ENCODE measurements at places on chromosomes 5 and 9. TPM values are rescaled to one million over a fixed set of nuclear protein-coding genes. Genes with fewer than 3 reads are reported as not detected.

EQTN gene
- total RNA-seq: not detected

TAF11L2 gene
- 5.3 TPM for total RNA-seq

ABHD17B gene
- total RNA-seq: 64.3 TPM

SPATA31A3 gene
- 2.2 TPM for total RNA-seq

BTNL3 gene
- total RNA-seq: not detected

MEIKIN gene
- not detected for total RNA-seq

RASGRF2 gene
- total RNA-seq: 2.9 TPM

GRCh38 chr5:100452126-100452525 is 83.0 kb upstream of the FAM174A start:
- no peak for DNase-seq

DNA sequence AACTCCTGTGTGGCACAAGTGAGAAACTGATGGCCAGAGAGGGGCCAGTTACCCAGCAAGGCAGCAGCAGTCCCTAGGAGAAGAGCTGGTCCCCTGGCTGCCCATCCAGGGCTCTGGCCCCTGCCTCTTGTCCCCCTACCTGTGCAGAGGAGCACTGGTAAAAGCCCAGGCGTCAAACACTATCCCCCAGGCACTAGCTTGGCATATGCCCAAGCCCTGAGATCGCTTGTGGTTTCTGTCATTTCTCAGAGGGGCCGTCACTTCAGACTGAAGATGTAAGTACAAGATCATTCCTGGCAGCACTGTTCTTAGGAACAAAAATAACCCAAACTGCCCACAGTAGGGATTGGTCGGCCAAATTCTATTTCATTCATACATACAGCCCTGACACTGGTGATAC is 53.9 kb downstream of the COL15A1 start:
- DNase-seq: peak; percentile 75

GRCh38 chr5:169881702-169882303 is 98.5 kb downstream of the INSYN2B start:
- DNase-seq: no peak

GRCh38 chr5:76021936-76022584 is 61.1 kb upstream of the SV2C start:
- DNase-seq: no peak

DNA sequence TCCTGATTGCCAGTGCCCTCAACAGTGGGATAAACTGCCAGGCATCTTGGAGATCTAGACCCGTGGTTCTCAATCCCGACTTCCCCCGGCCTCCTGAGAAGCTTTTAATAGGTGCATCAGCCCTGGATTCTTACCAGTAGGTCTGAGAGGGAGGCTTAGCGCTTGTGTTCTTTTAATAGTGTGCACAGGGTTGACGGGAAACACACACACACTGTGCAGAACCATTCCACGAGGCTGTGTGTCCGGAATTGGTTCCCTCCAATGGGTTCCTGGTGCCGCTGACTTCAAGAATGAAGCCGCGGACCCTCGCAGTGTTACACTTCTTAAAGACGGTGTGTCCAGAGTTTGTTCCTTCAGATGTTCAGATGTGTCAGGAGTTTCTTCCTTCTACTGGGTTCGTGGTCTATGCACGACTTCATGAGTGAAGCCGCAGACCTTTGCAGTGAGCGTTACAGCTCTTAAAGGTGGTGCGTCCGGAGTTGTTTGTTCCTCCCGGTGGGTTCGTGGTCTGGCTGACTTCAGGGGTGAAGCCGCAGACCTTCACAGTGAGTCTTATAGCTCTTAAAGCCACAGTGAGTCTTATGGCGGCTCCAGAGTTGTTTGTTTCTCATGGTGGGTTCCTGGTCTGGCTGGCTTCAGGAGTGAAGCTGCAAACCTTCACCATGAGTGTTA is 46.6 kb upstream of the PRSS3 start:
- no peak for DNase-seq

GRCh38 chr9:17875886-17876285 is 297.0 kb downstream of the SH3GL2 start:
- DNase-seq: no peak

- no peak for DNase-seq
Observed at GRCh38 chr5:171705036-171705435, 80.6 kb upstream of the SMIM23 start.

DNA sequence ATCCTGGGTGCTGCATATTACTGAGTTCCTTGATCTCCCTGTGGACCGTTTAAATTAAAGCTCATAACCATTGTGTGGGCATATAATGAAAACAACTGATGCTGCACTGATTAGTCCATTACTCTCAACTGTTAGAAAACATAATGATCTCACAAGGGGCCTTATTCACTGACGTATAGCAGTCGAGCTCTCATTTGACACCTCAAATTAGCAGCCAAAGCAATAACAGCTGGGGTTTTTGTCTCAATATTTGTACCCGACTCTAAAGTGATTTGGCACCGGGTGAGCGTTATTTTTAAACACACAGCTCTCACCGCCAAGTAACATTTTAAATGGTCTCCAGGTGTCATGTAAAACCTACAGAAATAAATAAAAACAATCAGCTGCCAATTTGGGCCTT is 252.2 kb upstream of the PANK3 start:
- no peak for DNase-seq

- peak; percentile 60 for DNase-seq
Observed at GRCh38 chr5:114305402-114306207, 56.3 kb upstream of the KCNN2 start.

DNA sequence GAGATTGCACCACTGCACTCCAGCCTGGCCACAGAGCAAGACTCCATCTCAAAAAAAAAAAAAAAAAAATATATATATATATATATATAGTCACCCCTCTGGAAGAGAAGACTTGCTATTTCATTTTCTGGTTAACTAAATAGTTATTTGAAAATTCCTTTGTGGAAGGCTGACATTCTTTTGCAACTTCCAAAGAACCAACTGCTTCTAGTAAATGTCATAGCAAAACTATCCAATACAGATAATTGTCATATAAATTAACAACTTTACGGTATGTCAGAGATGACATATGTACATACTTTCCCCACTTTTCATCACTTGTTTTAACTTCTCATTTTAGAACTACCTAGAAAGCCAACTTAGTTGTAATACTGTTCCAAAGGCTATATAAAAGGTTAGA is 50.9 kb downstream of the PRUNE2 start:
- no peak for DNase-seq

DNA sequence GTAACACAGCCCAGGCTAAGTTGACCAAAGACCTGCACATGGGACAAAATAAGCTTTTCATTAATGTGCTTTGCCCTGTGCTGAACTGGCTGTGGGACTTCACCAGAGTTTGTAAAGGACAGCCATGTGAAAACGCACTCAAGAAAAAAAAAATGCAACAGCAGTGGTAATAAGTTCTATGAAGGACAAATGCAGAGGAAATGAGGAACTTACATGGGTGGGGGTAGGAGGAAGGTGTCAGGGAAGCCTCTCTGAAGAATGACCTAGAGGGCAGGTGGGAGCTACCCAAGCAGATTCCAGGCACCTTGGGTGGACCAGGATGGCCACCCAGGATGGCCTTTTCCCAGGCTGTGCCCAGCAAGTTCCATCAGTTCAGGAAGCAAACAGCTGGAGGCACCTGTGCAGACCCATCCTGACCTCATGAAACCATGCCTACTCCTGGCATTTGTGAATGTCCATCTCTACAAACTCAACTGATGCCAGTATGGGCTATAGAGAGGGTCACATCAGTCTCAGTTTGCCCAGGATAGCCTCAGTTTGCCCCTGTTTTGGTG is 6.7 kb upstream of the PHF2 start:
- DNase-seq: no peak

GRCh38 chr5:120447706-120448239 is 16.3 kb upstream of the PRR16 start:
- no peak for DNase-seq

DNA sequence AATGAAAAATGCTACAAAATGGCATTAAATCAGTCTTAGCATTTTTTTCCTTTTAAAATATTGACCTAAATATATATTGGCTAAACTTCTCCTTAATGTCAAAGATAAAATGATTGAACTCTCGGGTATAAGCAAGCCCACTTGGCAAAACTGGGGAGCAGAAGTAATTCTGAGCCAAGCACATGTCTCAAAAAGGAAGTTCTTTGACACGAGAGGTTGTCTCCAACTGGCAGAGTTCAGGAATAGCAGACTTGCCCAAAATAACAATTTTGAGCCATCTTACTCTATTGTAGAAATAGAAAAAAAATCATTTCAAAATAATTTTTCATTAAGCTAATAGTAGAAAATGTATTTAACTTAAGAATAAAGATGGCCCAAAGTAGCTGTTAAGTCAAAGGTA is 10.4 kb upstream of the MLLT3 start:
- DNase-seq: no peak

GRCh38 chr5:150409638-150410523 is 2.8 kb downstream of the CD74 start:
- DNase-seq: peak; percentile 95

DNA sequence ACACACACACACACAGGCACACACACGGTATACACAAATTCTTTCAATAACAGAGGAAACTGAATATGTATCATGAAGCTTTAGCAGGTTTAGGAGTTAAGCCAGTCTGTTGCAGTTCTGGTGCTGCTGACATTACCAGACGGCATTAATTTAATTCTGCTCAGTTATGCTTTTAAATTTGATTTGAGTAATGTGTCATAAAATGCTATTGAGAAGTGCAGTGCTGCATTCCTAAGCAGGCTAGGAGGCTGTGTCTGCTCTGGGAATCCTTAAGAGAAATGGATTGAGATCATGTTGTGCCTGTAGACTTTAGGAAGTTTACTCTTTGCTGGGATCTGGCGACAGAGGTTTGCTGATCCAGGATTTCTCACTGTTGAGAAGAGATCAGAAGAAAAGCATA is 733.8 kb downstream of the BRINP1 start:
- peak; percentile 80 for DNase-seq

- no peak for DNase-seq
Observed at GRCh38 chr9:9054354-9054992, 1254.9 kb upstream of the DMAC1 start.

- no peak for DNase-seq
Observed at GRCh38 chr9:3721096-3721495, 195.3 kb upstream of the RFX3 start.

DNA sequence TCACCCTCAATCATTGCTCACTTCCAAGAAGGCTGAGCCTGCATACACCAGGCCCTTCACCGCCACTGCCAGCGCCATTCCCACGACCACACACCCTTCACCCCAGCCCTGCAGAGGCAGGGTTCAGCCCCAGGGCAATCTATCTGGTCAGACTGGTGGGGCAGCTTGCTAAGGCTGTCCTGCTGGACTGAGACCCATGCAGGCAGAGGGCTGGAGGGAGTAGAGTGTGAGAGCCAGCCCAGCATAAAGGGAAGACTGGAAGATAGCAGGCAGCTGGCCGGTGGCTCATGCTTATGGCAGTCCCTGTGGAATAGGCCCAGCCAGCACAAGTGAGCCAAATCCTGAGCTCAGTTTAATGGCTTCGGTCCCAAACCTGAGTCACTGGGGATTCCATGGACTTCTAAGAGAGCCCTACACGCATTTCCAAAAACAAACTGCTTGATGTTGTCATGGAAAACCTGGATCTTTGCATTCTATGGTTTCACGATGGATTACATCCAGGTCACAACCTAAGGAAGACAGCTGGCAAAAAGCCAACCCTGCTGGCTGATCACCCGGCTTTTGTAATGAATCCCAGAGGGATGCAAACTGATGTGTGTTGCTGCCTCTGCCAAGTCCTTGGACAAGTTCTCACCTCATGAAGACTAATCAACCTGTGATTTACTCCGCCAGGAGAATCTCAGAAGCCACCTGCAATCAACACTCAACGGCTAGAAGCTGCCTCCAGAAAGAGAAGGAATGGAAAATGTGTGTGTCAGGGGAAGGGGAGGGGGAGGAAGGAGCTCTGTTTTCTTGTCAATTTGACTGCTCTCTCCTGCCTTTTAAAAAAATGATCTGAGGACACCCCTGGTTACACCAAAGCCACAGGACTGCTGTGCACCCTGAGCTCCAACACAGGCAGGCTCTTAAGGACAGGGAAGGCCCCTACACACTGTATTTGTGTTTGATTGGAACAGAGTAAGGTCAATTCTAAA is 143.6 kb downstream of the LHFPL2 start:
- peak; percentile 97 for DNase-seq

GRCh38 chr5:128470663-128471062 is 67.4 kb downstream of the FBN2 start:
- DNase-seq: no peak

GRCh38 chr9:86902991-86903733 is 44.1 kb downstream of the GAS1 start:
- DNase-seq: peak; percentile 49

DNA sequence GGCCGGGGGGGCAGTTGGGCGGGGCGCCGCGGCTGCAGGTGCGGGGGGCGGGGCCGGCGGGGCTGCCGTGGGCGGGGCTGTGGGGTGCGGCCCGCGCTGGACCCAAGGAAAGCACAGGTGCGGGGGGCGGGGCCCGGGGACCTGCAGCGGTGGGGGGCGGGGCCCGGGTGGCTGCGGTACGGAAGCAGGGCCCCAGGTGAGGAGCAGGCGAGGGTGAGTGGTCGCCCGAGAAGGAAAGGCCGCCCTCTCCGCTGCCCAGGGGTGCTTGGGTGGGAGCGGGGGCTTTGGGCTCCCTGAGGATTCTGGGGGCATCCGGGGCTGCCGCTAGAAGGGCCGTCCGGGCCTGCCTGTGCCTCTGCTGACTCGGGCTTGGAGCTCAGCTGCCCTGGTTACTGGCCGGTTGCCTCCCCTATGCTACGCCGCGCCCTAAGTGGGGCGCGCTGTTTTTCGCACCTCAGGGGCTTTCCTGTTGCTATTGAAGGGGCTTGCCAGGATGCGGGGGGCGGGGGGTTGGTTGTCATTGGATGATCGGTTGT is 767 bp downstream of the RALGPS1 start:
- peak; percentile 17 for DNase-seq

- peak; percentile 83 for DNase-seq
Observed at GRCh38 chr5:97111616-97112015, 30.8 kb downstream of the LIX1 start.

GRCh38 chr5:34459908-34460307 is 196.2 kb upstream of the RAI14 start:
- DNase-seq: no peak

Data from umbilical cord (tissue), 2 donors.